ENCODE measurements at places on chromosomes 4 and X.

GRCh38 chrX:115912372-115912897, 258.1 kb upstream of the AGTR2 start:
- no peak for DNase-seq

GRCh38 chrX:22634083-22634482, 361.4 kb downstream of the CBLL2 start:
- DNase-seq = no peak

- peak; percentile 19 for DNase-seq
Observed at GRCh38 chr4:107153228-107153627, 117.1 kb upstream of the DKK2 start.

DNA sequence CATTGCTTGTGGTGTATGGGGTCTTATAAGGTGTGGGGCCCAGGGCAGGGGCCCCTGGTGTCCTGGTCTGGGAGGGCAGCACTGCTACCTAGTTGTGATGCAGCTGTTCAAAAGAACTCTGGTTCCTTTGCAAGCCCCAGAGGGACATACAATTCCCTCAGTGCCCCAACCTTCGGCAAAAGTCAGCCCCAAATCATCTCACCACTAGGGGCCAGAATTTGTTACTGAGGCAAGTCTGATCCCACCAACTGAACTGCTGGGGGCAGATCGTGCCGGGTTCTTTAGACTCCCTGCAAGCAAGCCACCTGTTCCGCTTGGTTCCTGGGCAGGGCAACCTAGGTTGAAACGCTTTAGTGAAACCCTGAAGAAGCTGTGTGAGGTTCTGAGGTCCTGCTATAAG, 180.1 kb upstream of the S100G start:
- DNase-seq = no peak

- DNase-seq = no peak
Observed at GRCh38 chr4:189278597-189279165, 662.0 kb upstream of the FRG1 start.

DNA sequence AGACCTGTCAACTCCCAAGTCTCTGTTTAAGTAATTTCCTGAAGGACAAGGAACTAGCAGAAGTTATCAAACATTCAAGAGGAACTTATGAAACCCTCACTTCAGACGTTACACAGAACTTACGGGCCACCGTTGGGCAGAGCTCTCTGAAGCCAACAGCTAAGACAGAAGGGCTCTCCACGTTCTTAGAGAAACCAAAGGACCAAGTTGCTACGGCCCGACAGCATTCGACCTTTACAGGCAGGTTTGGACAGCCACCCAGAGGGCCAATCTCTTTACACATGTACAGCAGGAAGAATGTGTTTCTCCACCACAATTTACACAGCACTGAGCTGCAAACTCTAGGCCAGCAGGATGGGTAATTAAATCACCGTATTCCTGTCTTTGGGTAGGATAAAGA, 705.1 kb upstream of the GRID2 start:
- no peak for DNase-seq

- no peak for DNase-seq
Observed at GRCh38 chr4:26386386-26386785, 65.6 kb downstream of the RBPJ start.

GRCh38 chrX:68934922-68935321, 106.1 kb downstream of the EFNB1 start:
- no peak for DNase-seq

DNA sequence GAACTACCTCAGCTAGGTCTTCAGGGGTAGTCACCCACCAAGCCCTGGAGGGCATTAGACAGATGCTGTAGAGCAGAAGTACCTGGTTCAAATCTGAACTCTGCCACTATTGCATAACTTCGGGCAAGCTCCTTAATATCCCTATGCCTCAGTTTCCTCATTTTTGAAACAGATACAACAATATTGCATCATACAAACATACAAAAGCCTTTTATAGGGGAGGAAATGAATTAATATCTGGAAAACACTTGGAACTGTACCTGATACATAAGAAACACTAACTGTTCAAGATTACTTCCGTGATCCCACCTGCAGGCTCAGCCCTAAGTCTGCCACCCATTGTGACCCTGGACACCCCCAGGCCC, 166.1 kb downstream of the EFNB1 start:
- no peak for DNase-seq

GRCh38 chr4:10599574-10599973, 85.0 kb downstream of the CLNK start:
- DNase-seq = no peak

DNA sequence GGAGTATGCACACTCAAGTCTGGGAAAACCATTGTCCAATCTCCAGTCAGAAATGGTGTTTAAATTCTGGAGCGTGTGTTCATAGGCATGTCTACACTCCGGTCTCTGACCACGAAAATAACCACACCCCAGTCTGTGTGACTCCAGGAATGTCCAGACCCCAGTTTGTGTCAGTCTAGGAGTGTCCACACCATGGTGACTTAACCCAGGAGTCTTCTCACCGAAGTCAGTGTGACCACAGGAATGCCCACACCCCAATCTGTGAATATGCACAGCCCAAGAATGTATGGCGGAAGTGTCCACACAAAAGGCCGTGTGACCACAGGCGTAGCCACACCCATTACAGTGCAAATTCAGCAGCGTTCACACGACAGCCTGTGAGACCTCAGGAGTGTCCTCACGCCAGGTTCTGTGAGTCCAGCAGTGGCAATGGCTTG, 11.4 kb downstream of the FTSJ1 start:
- DNase-seq = peak; percentile 96

GRCh38 chrX:97704881-97705280, 821.2 kb downstream of the RPA4 start:
- no peak for DNase-seq

DNA sequence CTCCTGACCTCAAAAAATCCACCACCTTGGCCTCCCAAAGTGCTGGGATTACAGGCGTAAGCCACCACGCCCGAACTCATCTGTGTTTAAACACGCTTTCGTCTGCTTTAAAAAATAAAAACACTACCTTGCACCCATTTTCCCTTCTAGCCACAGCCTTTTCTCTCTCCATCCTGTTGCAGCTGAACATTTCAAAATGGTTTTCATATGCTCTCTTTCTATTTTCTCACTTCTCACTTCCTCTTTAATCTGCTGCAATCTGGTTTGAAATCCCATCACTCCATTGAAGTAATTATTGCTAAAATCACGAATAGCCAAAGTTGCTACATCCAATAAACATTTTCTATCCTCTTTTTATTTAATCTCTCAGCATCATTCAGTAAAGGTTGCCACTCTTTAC, 70.0 kb downstream of the DCHS2 start:
- DNase-seq = no peak

DNA sequence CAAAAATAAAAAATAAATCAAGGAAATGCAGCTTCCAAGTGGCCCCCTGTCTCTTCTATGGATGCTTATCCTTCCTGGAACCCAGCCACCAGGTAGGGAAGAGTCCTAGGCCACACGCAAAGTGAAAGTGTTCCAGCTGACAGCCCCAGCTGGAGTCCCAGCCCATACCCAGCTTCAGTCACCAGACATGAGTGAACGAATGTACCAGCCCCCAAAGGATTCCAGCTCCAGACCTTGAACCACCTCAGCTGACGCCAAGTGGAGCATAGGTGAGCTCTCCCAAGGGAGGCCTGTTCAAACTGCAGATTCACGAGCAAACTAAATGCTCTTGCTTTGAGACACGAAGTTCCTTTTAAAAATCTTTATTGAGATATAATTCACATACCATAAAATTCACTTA, 62.0 kb downstream of the BCOR start:
- no peak for DNase-seq

DNA sequence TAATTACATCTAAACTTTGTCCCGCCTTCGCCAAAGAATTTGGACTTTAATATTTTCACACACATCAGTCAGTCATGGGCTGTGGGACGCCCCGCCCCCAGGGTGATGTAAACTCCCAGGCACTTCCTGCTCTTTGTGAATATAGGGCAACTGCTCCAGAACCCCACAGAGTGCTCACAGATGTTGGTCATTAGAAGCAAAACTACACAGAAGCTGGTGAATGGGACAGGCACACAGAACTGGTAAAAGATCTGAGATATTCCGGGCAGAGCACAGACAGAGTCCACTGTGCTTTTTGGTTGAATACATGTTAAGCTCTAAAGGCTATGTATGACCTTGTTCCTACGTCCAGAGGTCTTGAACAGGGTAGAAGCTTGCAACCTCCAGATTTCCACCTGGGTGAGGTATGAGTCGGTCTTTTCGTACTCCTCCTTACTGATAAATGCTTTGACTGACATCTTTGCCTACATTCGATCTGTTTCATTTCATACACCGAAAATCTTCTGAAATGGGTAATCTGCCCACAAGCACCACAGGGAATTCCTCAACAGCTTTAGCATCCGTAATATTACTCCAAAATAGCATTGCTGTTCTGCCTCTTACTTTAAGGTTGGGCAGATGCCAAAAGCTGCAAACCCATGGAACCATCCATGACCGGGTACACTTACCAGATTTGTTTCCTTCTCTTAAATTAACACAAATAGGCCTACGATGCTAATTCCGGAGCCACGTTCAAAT, 144.6 kb downstream of the AMELX start:
- peak; percentile 42 for DNase-seq

- no peak for DNase-seq
Observed at GRCh38 chrX:39019056-39019455, 217.8 kb downstream of the MID1IP1 start.

DNA sequence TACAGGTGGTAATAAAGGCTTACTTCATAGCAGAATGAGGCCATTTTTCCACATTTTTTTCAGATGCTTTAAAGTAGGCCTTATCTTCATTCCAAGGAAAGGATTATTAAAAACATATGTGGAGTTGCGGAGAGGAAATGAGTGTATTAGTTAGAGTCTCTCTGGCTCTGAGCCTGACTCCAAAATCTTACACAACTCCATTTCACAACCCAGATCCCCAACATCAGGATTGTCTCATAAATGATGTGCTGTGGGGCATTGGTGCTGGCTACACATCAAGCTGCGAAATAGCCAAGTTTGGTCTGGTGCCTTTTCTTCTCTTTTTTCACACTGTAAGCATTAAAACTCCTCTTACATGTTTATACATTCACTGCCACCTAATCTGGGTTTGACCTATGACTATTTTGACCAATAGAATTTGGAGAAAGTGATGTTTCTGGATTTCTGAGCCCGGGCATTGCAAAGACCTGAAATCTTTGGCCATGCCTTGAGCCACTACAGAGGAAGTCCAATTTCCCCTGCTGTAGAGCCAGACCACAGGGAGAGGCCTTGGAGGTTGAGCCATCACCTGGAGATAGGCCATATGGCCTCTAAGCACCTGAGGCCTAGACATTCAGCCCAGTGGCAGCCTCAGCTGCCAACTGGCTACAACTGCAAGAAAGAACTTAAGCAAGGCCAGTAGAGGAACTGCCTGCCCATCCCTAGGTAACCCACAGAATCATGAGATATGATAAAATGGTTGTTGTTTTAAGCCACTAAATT, 16.7 kb upstream of the SOD3 start:
- DNase-seq = peak; percentile 67

- peak; percentile 32 for DNase-seq
Observed at GRCh38 chr4:29711226-29711625, 1008.9 kb upstream of the PCDH7 start.

DNA sequence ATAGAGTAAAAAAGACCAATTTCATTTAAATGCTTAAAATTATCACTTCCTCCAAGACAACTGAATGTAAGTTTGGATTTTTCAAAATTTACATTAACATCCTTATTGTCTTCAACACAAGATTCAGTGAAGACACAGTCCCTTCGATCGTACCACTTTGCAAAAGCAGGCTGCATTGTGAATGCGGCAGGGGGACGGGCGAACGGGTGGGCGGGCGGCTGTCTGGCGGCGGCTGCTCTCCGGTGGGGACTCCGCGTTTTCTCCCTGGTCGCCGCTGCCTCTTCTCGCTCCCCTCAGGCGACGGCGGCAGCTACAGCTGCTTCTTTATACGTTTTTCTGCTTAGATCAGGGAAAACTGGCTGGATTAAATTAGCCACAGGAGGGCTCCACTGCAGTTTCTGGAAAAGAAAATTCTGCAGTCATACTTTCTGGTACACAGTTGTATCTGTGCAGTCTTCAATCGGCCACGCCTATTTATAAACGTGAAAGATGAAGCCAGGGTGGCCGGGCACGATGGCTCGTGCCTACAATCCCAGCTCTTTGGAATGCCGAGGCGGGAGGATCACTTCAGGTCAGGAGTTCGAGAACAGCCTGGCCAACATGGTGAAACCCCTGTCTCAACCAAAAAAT, 33.9 kb upstream of the HPF1 start:
- peak; percentile 57 for DNase-seq

GRCh38 chr4:103118166-103118565, 18.5 kb upstream of the BDH2 start:
- no peak for DNase-seq

GRCh38 chrX:115226929-115227328, 7.0 kb downstream of the LRCH2 start:
- DNase-seq = peak; percentile 36

- no peak for DNase-seq
Observed at GRCh38 chr4:93416344-93417128, 412.0 kb upstream of the ATOH1 start.

- DNase-seq = peak; percentile 77
Observed at GRCh38 chr4:52661966-52662690, 3.0 kb upstream of the USP46 start.

GRCh38 chr4:88819818-88820697, 122.4 kb upstream of the NAP1L5 start:
- DNase-seq = no peak

GRCh38 chr4:123786920-123787319, 390.3 kb downstream of the SPRY1 start:
- no peak for DNase-seq

DNA sequence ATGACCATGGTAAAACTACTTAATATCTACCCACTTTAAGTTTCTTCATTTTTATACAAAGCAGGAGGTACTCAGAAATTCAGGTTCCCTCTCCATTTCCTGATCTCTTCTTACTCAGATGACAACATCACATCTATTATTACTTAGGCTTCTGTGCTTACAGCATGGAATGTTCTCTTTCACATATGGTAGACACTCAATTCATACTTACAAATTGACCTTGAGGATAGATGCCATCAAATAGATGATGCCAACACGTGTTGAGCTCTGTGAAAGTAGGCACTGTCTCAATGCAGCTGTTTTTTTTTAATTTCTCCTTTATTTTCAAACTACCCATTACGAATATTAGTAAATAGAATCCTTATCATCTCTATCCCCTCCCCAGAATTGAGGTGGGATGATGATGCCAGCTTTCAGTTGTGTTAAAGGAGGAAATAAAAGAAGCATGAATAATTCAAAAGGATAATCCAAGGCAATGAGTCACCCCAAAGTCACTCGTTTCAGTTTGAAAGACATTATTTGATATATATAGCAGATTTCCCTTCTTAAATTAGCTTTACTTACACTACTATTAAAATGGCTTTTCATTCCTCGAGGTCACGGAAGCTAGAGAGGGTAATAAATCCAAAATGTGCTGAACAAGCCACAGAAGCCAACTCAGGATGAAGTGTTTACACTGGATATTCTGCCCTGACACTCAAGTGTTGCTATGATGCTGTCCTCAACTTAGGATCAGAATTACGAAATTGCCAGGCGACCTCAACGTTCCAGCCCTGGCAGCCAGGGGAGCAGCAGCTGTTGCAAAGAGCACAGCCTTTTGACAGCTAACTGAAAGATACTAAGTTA, 124.2 kb upstream of the EOLA2 start:
- DNase-seq = peak; percentile 18
